ENCODE measurements at places on chromosomes 5 and 9.

- peak; percentile 57 for DNase-seq
These were observed 14.7 kb upstream of the TMEM250 start for GRCh38 chr9:136133191-136133958.

GRCh38 chr9:76615177-76615603, 149.0 kb upstream of the PCA3 start:
- DNase-seq = no peak

DNA sequence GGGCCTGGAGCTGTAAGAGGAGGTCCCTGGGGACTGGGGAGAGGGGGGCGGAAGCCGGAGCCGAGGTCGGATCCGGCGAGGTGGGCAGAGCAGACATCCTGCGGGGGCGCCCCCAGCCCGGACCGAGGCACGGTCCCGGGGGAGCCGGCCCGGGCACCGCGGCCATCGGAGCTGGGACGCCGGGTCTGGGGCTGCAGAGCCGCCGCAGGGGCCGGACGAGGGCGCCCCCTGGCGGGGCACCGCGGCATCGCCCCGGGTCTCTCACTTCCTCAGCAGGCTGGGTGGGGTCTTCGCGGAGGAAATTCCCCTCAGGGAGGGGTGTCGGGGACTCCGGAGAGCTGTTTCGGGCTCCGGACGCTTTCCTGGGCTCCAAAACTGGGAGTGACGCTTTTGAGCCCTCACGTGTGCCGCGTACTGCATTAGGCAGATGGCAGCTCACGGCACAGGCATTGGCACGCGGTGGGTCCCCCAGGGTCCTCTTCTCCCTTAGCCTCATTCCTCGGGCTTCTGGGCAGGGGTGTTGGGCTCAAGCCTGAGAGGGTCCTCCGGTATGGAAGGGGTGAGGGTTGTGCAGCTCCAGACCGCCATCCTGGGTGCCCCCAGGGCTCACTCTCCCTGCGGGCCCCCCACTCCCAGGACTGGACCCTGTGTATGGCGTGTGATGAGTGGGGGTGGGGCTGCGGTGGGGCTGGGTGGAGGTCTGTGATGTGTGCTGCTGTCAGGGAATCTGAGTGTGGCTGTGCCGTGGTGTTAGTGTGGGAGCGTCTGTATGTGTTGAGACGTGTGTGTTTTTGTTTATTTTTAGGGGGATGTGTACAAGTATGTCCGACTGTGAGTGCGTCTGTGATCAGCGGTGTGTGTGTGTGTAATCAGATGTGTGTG, 29.6 kb downstream of the LHX2 start:
- peak; percentile 44 for DNase-seq

DNA sequence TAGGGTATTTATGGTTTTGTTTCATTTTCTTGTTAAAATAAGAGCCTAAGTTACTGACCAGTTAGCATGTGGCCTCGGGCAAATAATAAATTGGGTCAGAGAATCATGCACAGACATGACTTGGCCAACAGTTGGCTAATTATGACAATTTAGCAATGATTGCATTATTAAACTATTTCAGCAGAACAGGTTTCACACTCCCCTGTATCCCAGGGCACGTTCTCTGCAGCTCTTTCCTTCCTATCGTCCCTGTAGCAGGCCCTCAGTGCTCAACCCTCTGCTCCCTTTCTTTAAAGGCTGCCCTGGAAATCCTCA, 167.9 kb downstream of the TSSK1B start:
- no peak for DNase-seq

- DNase-seq = no peak
These were observed 25.2 kb upstream of the FCN2 start for GRCh38 chr9:134855231-134855899.

DNA sequence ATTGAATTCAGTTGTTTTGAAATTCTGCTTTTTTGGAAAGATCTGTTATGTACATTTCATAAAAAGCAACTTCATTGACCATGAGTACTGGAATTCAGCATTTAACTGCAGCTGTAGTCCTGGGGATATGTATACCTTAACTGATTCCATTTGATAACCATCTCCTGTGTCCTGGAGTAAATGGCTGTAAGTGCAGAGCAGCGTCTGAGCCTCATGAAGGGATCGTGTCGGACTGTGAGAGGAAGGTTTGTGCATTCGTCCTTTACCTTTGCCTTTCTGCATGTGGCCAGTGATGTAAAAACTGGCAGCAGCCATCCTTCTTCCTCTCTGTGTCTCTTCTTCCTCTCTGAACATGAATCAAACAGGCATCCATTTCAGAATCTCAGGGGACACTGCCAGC, 287.2 kb downstream of the FANCC start:
- no peak for DNase-seq

DNA sequence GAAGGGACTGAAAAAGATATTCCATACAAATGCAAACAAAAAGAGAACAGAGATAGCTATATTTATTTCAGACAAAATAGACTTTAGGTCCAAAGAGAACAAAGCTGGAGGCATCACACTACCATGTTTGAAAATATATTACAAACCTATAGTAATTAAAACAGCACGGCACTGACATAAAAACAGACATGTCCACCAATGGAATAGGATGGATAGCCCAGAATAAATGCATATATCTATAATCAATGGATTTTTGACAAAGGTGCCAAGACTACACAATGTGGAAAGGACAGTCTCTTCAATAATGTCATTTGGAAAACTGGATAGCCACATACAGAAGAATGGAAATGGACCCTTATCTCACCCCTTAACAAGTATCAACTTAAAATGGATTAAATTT, 10.2 kb downstream of the PRKAA1 start:
- DNase-seq = no peak

DNA sequence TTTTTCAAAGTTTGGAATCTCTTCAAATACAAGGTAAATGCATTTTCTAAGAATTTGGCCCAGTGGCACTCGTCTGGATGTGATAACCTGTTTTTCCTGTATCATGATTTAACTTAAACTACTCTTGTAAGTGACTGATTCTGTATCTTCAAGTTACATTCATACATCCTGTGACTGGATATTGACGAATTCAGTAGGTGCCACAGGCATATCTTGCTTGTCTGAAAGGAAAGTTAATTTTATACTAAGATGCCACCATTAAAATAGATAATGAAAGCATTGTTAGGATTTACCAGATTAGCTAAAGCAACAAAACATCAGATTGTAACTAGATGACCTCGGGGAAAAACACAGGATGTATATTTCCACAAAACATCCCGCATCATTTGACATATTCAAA, 175.3 kb upstream of the ZNF608 start:
- no peak for DNase-seq

- DNase-seq = no peak
These were observed 35.6 kb downstream of the TLR4 start for GRCh38 chr9:117739624-117740347.

DNA sequence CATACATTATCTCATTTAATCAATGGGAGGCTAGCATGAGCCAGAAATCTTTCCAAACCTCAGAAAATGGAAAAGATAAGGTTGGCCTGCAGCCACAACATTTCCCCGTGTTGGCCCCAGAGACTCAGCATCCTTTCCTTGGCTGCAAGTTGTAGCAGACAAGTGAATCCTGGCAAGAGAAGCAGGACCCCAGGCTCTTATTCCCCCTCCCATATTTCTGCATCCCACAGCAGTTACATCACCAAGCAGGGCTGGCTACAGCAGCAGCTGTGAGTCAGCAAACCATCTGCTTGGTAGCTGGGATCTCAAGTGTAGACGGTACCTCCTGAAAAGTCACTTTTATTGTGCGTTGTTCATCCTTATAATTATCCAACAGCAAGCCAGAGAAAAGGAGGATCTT, 212.4 kb downstream of the GNA14 start:
- no peak for DNase-seq

DNA sequence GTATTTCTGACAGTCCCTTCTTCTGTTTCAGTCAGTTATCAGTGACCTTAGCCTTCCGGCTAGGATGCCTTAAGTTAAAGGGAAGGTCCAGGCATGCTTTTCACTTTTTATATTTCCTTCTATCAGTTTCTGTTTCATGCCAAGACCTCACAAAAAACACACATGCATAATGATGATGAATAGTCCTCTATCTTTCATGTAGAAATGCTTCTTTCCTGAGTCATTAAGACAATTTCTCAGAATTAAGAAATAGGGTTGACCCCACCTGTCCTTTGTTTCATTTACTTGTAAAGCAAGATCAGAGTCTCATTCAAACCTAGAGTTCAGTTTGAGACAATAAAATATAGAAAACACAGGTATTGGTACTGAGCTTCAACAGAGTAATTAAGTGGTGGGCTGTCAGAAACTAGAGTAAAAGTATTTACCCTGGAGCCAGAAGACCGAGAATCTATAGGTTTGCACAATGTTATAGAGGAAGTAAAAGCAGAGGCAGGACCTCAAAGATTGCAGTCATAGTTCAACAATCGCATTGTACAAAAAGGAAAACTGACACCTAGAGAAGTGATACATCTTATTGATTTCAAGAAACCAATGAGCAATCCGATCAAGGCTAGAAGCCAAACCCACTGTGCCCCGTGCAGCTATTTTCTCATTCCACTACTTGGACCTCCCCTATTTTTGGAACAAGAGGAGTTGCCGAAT, 118.7 kb upstream of the PUM3 start:
- no peak for DNase-seq
